Renal cortical epithelial cell (primary cell): ENCODE measurements at places on chromosomes 3 and 15. TPM values are rescaled to one million over a fixed set of nuclear protein-coding genes. Genes with fewer than 3 reads are reported as not detected.

LIPC gene
- total RNA-seq = 1.6 and 9.2 TPM in 2 replicates

KLHL24 gene
- 78.5 and 122 TPM in 2 replicates for total RNA-seq

COL6A5 gene
- under 0.01 TPM in 1 of 2 replicates, not detected in the other for total RNA-seq

GLCE gene
- total RNA-seq = 15.9 and 23.8 TPM in 2 replicates

GPR149 gene
- total RNA-seq = not detected in 2 replicates

STRIT1 gene
- total RNA-seq = not detected in 2 replicates

NR1I2 gene
- 0.20 TPM in 1 of 2 replicates, not detected in the other for total RNA-seq

EEFSEC gene
- total RNA-seq = 1.6 and 7.6 TPM in 2 replicates

NPAP1 gene
- under 0.01 TPM in 1 of 2 replicates, not detected in the other for total RNA-seq

KAT2B gene
- 6.6 and 13.6 TPM in 2 replicates for total RNA-seq

CIB2 gene
- 8.2 and 16.7 TPM in 2 replicates for total RNA-seq

RPP25 gene
- 2.1 and 3.3 TPM in 2 replicates for total RNA-seq

LRRC3B gene
- total RNA-seq = not detected in 2 replicates

CNTN3 gene
- total RNA-seq = 0.80 and 3.5 TPM in 2 replicates

PCSK6 gene
- total RNA-seq = 1.2 and 11.0 TPM in 2 replicates

ZNF654 gene
- 10.8 and 32.2 TPM in 2 replicates for total RNA-seq

CATSPER2 gene
- total RNA-seq = 0.52 and 0.60 TPM in 2 replicates

DUOX1 gene
- total RNA-seq = 0.35 and 0.50 TPM in 2 replicates

SCAMP5 gene
- total RNA-seq = 0.69 and 10.6 TPM in 2 replicates

NME9 gene
- total RNA-seq = 1.0 TPM in 1 of 2 replicates, not detected in the other

LMOD3 gene
- not detected in 2 replicates for total RNA-seq

RTP1 gene
- not detected in 2 replicates for total RNA-seq

CERS3 gene
- not detected in 2 replicates for total RNA-seq

MORC1 gene
- total RNA-seq = under 0.01 and 0.05 TPM in 2 replicates

PROK2 gene
- not detected in 2 replicates for total RNA-seq

TGM4 gene
- total RNA-seq = 0.30 and 0.35 TPM in 2 replicates

APOD gene
- not detected in 2 replicates for total RNA-seq

GPR62 gene
- not detected in 2 replicates for total RNA-seq

SLC15A2 gene
- total RNA-seq = 1.9 and 4.7 TPM in 2 replicates

SCAANT1 gene
- not detected in 2 replicates for total RNA-seq

C2CD4A gene
- under 0.01 and 11.7 TPM in 2 replicates for total RNA-seq

TF gene
- under 0.01 TPM in 1 of 2 replicates, not detected in the other for total RNA-seq

OXTR gene
- 1.2 and 6.9 TPM in 2 replicates for total RNA-seq

SLC2A2 gene
- total RNA-seq = 0.35 and 13.0 TPM in 2 replicates

FAIM gene
- total RNA-seq = 17.2 and 35.9 TPM in 2 replicates

DTX3L gene
- total RNA-seq = 39.1 and 55.1 TPM in 2 replicates

CIB1 gene
- 44.6 and 45.6 TPM in 2 replicates for total RNA-seq

RPL15 gene
- 1,175 and 2,297 TPM in 2 replicates for total RNA-seq

SLC9C1 gene
- 0.25 and 1.7 TPM in 2 replicates for total RNA-seq

ZNF80 gene
- not detected in 2 replicates for total RNA-seq

ZPLD1 gene
- 58.6 and 74.8 TPM in 2 replicates for total RNA-seq

DUOXA1 gene
- not detected in 2 replicates for total RNA-seq

APPL1 gene
- total RNA-seq = 38.7 and 47.7 TPM in 2 replicates

CCR1 gene
- total RNA-seq = 0.15 TPM in 1 of 2 replicates, not detected in the other

GOLGA6A gene
- total RNA-seq = 0.05 TPM in 1 of 2 replicates, not detected in the other

PLSCR5 gene
- total RNA-seq = not detected in 2 replicates

LRRC15 gene
- total RNA-seq = not detected in 2 replicates

PLCB2 gene
- 0.52 TPM in 1 of 2 replicates, not detected in the other for total RNA-seq

WNT5A gene
- 20.5 and 32.2 TPM in 2 replicates for total RNA-seq

KIF23 gene
- 5.8 and 30.4 TPM in 2 replicates for total RNA-seq

ZIC1 gene
- not detected in 2 replicates for total RNA-seq
